Stimulated activated CD8-positive, alpha-beta memory T cell treated with anti-CD3 and anti-CD28 coated beads, Interleukin-15, amount 100 ng/mL, for 48 hours (primary cell): ENCODE measurements at places on chromosomes 4 and X.

- DNase-seq = no peak
These were observed 418.9 kb downstream of the CCSER1 start for GRCh38 chr4:90546114-90546513.

GRCh38 chr4:151045907-151046306, 30.8 kb upstream of the LRBA start:
- no peak for DNase-seq

DNA sequence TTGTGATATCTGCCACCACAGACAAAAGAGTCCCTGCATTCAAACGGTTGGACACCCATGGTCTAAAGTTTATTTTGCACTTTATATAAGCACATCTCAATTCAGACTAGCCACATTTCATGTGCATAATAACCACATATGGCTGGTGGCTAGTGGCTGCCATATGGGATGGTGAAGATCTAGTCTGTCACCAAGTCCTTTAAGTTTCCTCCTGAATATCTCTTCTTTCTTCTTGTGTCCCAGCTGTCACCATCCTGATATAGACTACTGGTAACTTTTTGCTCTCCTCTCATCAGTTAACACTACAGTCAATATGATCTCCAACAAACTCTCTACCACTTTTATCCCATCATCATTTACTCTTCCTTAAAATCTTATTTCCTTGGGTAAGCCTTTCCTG, 9.3 kb downstream of the HSPA4L start:
- no peak for DNase-seq

GRCh38 chr4:156223985-156224384, 270.3 kb upstream of the CTSO start:
- no peak for DNase-seq

DNA sequence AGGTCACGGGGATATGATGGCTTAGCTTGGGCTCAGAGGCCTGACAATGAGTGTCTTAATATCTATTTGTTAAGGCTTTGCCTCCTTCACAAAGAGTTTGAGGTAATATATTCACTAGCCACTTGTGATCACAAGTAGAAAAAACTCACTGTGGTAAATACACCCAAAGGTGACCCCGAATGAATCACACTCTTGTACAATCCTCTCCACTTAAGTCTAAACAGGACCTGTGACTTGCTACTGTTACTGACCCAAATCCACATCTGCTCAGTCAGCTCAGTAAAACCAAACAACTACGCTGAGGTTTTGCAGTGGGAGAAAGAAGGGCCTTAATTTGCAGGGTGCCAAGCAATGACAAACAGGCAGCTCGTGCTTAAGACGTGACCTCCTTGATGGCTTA, 223.8 kb upstream of the MAGEC2 start:
- DNase-seq = no peak

DNA sequence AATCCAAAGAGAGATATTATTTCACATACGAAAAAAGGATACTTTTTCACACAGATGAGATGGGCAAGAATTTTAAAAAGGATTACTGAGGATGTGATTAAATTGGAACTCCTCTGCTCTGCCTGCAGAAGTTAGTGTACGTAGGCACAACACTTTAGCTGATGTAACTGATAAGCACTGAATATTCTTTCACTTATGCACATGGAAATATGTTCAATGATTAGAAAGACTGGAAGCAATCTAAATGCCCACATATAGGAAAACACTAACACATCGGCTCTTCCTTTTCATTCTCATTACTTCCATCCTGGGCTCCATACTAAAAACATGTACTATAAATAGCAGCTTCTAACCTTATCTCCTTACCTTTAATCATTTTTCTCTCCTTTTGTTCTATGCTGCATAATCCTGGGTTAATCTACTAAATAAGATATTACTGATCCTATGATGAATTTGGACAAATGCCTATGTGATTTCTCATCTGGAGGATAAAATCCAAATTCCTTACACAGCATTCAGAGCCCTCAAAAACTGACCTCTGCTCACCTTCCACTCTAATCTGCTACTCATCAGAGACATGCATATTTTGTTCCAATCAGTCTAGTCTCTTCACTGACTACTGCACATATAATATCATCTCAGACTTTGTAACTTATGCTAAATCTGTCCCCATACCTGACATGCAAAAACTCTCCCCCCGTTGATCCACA, 197.8 kb downstream of the PDGFC start:
- DNase-seq = no peak

GRCh38 chr4:141686146-141686775, 49.9 kb downstream of the IL15 start:
- no peak for DNase-seq

DNA sequence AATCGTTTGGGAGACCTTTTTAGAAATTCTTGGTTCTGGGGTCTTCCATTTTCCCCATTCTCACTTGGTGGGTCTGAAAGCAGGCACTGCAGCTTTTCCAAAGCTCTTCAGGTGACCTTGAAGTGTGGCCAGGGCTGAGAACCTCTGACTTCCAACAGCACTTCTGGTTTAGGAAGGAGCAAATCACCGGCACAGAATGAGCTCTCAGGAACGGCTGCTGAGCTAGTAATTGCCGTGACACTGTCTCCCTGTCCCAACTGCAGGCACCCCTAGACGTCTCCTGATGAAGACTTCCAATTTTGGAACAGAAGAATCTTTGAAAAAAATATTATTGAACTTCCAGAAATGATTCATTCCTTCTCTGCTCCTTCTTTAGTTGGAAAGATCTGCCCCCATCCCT, 31.3 kb downstream of the CD38 start:
- DNase-seq = no peak

DNA sequence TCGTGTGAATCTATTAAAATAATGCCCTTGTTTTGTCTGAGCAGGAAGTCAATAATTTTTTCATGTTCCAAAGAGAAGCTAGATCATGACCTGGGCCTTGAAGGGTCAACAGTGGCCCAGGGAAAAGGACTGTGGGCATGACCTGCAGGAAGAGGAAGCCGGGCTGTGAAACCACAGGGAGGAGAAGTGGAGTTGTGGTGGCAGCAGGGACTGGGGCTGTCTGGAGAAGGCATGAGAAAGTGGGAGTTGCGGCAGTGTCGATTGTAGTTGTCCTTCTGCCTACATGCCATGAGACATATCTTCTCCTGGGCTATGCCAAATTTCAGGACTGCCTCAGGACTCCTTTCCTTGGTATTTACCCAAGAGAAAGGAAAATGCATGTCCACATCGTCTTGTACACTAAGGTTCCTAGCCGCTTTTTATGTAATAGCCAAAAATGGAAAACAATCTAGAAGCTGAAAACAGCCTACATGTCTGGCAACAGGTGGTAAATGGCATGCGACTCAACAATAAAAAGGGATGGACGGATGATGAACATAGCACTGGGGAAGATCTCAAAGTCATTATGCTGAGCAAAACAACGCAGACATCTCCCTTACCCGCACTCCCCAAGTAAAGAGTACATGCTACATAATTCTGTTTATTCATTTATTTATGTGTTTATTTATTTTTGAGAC, 13.6 kb upstream of the PTTG2 start:
- DNase-seq = no peak

GRCh38 chr4:184388106-184388505, 86.2 kb downstream of the IRF2 start:
- DNase-seq = no peak

GRCh38 chr4:165027762-165028402, 3.9 kb upstream of the TRIM60 start:
- DNase-seq = no peak

- DNase-seq = no peak
These were observed 904.9 kb downstream of the CENPC start for GRCh38 chr4:66640233-66640990.

- DNase-seq = peak; percentile 55
These were observed 111.5 kb downstream of the AFAP1 start for GRCh38 chr4:7828011-7828720.

- DNase-seq = no peak
These were observed 22.0 kb downstream of the NDNF start for GRCh38 chr4:121050300-121050699.

DNA sequence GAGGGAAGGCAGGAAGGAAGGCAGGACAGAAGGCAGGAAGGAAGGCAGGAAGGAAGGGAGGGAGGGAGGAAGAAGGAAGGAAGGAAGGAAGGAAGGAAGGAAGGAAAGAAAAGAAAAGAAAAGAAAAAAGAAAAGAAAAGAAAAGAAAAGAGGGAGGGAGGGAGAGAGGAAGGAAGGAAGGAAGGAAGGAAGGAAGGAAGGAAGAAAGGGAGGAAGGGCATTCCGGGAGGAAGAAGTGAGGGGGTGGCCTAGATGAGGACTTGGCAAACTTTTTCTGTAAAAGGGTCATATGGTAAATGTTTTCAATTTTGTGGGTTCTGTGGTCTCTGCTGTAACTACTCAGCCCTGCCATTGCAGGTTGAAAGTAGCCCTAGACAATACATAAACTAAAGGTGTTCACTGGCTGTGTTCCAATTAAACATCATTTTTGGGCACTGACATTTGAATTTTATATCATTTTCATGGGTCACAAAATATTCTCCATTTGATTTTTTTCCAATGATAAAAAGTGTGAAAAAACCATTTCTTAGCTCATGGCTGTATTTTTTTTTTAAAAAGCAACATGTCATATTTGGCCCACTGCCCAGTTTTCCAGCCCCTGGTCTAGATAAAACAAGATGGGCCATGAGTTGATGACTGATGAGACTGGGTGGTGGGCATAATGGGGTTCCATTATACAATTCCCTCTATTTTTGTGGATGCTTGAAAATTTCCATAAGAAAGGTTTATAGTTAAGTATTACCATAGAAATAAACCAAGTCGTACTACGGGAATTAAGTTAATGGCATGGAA, 3.1 kb downstream of the ZNF630 start:
- DNase-seq = no peak

DNA sequence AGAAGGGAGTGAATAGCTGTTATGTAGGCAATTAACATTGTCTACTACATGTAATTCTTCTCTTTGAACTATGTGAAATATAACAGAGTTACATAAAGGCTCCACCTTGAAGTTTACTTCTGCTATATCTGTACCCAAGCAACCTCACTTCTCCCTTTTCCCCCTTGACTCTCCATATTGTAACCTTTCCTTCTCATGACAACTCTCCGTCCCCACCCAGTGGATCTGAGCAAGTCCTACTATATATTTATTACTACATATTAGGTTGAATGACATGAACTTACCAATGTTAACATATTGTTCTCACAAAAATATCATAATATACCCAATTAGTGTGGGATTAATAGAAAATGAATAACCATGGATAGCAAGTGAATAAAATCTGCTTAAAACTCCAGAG, 93.2 kb upstream of the ATP8A1 start:
- no peak for DNase-seq

DNA sequence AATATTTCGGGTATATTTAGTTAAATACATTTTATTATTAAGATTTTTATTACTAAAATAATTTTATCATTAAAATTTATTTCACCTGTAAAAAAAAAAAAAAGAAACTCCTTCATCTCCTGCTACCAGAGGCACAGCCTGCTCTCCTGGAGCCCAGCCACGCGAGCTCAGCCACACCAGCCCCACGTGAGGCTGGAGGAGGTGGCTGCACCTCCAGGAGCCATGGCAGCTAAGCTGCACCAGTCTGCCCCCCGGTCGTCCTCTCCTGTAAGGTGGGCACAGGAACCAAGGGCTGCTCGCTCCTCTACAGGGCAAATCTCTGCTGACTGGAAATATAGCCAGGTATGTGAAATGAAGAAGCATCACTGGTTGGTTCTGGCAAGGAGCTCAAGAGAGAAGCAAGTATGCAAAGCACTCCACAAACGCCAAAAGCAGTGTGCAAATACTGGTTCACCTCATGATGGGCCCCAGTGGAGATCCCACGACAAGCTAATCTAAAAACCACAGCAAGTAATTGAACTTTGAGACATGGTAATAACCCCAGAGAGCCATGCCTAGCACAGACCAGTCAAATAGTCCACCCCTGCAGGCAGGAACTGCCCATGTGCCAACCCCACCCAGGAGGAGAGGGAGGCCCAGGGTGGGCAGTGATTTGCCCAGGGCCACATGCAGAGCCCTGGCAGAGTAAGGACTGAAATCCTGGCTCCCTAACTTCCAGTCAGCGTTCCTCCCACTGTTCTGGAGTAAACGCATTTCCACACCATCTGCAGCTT, 90.1 kb downstream of the WFS1 start:
- no peak for DNase-seq

- no peak for DNase-seq
These were observed 470.8 kb downstream of the NKX6-1 start for GRCh38 chr4:84028340-84028739.

DNA sequence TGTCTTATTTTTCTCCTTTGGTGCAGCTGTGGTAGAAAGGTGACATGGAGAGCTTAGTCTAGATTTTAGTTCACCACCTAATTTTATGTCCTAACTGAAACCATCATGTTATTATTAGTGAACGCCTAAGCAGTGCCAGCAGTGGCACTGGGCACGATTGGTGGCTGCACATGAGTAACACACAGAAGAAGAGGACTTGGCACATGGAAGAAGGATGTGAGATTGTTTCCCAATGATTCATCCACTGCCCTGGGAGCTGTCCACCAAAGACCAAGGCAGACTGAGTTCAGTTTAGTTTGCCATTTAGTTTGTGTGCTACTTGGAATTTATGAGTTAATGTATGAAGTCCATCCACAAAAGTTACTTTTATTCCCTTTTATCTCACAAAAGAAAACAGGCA, 68.1 kb upstream of the NAP1L5 start:
- no peak for DNase-seq

- DNase-seq = peak; percentile 47
These were observed at the start of gene MSX1 for GRCh38 chr4:4859325-4859798. Gene MSX1 (plus strand): TSS chr4:4859665. CDS start chr4:4859900, 235 bp downstream.
